RPMI7951 (cell line): ENCODE measurements at places on chromosomes 1 and 21.

DNA sequence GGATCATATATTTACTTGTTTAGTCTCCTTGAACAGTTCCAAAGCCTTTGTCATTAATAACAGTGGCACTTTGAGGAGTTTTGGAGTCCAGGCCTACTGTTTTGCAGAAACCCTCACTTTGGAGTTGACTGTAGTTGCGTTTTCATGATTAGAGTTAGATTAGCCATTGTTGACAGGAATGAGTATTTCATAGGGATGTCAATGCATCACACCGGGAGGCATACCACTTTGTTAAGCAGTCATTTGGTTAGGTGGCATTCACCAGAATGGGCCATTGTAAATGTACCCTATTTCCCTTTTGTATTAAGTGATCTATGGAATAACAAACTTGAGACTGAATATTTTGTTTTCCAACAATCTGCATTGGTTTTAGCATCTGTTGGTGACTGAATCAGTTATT, 11.8 kb downstream of the MRPS6 start:
- DNase-seq, result no peak

GRCh38 chr1:232204269-232204668, 425.7 kb downstream of the SIPA1L2 start:
- DNase-seq, result no peak

GRCh38 chr1:184745929-184746638, 8.6 kb downstream of the EDEM3 start:
- no peak for DNase-seq

DNA sequence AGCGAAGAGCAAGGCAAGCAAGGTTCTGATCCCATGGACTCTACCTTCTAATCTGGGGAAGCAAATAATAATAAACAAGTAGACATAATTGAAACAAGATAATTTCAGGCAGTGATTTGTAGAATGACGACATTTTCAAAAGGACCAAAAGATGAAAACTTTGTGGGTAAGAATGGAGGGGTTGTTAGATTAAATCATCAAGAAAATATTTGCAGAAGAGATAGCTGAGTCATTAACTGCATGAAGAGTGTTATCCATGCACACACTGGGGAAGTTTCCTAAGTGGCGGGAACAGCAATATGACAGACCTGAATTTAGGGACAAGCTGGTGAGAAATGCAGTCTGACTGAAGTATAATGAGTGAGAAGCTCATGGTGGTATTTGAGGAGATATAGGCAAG, 583.1 kb upstream of the RGS18 start:
- DNase-seq, result no peak

- no peak for DNase-seq
Observed at GRCh38 chr1:208187499-208188041, 56.6 kb downstream of the PLXNA2 start.

GRCh38 chr1:89633800-89634625, 1.1 kb downstream of the LRRC8C start:
- DNase-seq, result peak; percentile 38
